ENCODE measurements at places on chromosomes 7 and 10.

- no peak for DNase-seq
Observed at GRCh38 chr7:130488392-130489139, 3.3 kb upstream of the MEST start.

GRCh38 chr10:366186-366585 is 230.9 kb downstream of the ZMYND11 start:
- no peak for DNase-seq

DNA sequence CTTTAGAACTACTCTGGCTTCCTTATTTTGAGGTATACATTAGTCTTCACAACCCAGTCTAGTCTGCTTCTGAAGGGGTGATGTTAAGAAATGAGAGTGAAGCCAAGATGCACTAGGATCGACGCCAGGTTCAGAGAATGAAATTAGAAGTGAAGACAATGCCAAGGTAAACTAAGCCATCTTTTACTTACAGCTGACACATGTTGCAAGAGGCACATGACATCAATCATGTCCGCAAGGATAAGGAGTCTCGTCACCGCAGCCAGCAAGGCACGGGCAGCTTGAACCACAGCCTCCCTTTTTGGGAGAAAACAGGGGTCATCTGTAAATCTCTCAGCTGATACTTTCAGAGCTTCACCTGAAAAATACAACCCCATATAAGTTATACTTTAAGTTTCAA is 156.7 kb downstream of the CTNNA3 start:
- no peak for DNase-seq

DNA sequence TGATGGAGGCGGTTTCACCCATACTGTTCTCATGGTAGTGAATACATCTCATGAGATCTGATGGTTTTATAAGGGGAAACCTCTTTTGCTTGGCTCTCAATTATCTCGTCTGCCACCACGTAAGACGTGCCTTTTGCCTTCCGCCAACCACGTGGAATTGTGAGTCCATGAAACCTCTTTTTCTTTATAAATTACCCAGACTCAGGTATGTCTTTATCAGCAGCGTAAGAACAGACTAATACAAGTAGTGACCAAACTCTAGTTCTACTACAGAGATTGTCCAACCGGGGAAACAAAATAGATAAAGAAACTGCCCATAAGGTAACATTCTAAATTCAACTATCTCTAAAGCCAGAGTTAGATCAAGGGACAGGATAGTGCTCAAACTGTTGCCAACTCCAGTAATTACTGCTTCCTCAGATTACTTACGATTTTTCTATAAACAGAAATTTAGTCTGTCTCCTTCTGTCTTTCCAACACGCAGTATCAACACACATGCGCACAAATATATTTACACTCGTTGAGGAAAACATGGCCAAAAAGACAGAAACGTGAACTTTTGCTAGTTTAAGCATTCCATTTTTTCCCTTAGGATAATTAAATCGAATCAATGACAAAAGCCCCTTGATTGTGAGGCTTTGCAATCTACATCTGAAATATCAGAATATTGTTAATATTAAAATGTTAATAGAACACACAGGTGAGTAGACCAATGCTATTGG is 36.9 kb downstream of the CREB3L2 start:
- no peak for DNase-seq

- no peak for DNase-seq
Observed at GRCh38 chr7:148590471-148590870, at the start of gene C7orf33. C7orf33 (plus strand) TSS chr7:148590766; CDS start chr7:148590926, 160 bp downstream.

- DNase-seq: no peak
Observed at GRCh38 chr7:34739651-34740300, 81.8 kb downstream of the NPSR1 start.

DNA sequence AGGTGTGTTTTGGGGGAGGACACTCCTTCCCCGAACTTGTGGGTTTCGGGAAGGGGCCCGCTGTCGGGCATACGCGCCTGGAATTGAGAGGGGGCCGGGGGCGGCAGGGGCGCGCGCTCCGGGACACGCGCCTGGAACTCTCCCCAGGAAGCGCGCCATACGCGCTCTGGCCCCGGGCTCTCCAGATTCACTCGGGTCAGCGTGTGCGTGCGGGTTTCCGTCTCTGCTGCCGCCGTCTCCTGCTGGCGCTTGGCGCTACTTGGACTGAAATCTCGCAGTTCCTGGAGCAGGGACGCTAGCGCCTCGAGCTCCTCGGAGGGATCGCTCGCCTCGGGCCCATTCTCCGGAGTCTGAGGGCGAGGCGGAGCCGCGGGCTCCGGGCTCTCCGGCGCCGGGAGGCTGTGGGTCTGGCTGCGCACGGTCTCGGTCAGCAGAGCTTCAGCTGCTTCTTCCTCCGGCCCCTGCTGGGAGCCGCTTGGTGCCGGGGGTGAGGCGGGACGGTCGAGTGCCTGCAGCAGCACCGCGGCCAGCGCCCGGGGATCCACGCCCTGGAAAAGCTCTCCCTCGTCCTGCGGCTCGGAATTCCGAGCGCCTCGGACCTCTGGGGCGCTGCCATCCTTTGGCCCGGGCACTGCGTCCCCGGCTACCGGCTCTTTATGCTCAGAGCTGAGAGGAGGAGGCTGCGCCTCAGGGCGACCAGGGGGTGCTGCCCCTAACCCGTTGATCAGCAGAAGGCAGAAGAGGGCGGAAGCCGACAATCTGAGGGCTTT is 1.1 kb downstream of the VGF start:
- DNase-seq: no peak

- no peak for DNase-seq
Observed at GRCh38 chr10:22349755-22350154, 4.5 kb downstream of the SPAG6 start.

- DNase-seq: no peak
Observed at GRCh38 chr7:154302380-154302779, 250.2 kb downstream of the DPP6 start.

- DNase-seq: no peak
Observed at GRCh38 chr10:5963071-5963470, 14.3 kb downstream of the IL15RA start.

DNA sequence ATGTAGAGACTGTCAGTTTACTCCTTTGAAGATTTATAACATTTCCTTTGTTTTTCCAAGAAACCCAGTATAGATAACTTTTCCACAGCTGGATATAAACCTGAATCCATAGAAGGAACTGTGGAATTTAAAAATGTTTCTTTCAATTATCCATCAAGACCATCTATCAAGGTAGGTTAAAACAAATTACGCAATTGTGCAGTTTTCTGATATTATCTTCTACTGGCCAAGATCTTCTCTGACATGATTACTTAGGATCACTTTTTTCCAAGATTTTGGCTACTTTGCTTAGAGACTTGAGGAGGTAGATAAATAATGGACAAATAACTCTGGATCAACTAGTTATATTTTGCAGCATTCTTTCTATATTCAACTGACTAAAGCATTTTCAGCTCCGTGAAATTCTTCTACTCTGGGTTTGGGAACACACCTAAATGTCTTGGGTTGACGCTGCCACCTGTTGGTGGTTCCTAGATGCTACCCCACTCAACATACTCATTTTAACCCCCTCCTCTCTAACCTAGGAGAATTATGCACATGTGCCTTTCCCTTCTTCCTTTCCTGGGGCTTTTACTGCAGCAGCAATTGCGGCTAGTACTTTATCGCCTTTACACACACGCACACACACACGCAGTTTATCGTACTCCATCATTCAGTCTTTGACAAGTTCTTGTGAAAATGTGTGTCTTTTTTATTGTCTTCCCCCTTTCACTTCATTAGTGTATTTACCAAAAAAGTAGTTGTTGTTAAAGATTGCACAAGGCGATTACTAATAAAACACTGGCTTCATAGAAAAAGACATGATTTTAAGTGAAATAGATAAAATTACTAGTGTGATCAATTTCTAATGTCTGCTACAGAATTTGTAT is 32.7 kb downstream of the ABCB5 start:
- no peak for DNase-seq

- DNase-seq: no peak
Observed at GRCh38 chr7:71173955-71174354, 42.0 kb downstream of the GALNT17 start.

- DNase-seq: no peak
Observed at GRCh38 chr10:30759423-30759822, 129.9 kb upstream of the LYZL2 start.

- DNase-seq: no peak
Observed at GRCh38 chr10:62083412-62084267, 182.1 kb downstream of the ARID5B start.

- DNase-seq: no peak
Observed at GRCh38 chr10:20276127-20276979, 460.1 kb downstream of the PLXDC2 start.

- DNase-seq: no peak
Observed at GRCh38 chr7:145104400-145104799, 268.5 kb upstream of the TPK1 start.

- no peak for DNase-seq
Observed at GRCh38 chr10:117741524-117741923, 199.0 kb downstream of the EMX2 start.

- no peak for DNase-seq
Observed at GRCh38 chr10:68752711-68753350, 31.8 kb downstream of the CCAR1 start.

GRCh38 chr7:70263471-70264255 is 665.4 kb downstream of the AUTS2 start:
- no peak for DNase-seq
